ENCODE measurements at places on chromosomes 16 and 17.

DNA sequence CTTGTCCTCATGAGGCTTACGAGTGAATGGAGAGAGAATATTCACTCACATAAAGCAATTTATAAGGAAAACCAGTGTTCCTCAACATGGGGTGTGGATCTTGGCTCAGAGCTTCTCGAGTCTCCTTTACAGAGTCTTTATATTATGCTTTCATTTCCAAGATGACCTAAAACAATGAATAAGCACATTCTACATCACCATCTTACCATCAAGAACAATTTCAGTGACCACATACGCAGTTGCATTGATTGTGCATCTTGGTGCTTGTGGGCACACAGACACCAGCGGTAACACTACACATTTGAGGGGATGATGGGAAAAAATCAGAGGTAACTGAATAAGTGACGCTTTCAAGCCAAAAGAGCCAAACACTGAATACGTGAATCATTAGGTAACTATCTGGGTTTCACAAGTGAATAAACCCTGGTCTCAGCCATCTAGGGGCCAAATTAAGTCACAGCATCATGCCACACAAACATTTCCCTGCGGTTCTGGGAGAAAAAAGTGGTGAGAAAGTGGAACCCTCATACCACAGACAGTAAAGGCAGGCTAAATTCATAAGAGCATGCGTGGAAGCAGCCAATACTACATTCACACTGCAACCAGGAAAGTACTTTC lies 9.4 kb downstream of the CWC25 start:
- DNase-seq: no peak

DNA sequence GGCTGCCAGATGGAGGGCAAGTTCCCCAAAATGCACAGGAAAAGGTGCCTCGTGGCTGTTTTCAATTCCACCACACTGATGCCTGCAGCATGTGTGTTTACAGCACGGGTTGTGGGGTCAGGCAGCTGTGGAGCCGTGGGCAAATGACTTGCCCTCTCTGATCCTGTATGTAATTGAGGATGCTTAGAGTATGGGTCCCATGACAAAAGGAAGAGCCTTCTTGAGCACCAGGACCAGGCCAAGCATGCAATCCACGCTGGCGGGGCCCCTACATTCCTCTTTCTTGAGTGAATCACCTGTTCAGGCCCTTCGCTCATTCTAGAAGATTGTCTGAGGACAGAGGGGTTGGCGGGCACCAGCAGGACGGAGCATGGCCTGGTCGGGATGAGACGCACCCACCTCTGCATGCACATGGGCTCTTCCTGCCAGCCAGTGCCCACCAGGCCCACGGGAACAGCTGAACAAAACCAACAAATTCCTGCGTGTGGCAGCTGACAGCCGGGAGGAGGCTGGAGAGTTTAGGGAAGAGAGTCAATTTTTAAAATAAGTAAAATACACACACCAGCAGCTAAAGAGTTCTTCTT lies 1.4 kb upstream of the CTRB2 start:
- DNase-seq: no peak

- DNase-seq: no peak
Measured at GRCh38 chr17:68737761-68738443, 136.7 kb upstream of the FAM20A start.

DNA sequence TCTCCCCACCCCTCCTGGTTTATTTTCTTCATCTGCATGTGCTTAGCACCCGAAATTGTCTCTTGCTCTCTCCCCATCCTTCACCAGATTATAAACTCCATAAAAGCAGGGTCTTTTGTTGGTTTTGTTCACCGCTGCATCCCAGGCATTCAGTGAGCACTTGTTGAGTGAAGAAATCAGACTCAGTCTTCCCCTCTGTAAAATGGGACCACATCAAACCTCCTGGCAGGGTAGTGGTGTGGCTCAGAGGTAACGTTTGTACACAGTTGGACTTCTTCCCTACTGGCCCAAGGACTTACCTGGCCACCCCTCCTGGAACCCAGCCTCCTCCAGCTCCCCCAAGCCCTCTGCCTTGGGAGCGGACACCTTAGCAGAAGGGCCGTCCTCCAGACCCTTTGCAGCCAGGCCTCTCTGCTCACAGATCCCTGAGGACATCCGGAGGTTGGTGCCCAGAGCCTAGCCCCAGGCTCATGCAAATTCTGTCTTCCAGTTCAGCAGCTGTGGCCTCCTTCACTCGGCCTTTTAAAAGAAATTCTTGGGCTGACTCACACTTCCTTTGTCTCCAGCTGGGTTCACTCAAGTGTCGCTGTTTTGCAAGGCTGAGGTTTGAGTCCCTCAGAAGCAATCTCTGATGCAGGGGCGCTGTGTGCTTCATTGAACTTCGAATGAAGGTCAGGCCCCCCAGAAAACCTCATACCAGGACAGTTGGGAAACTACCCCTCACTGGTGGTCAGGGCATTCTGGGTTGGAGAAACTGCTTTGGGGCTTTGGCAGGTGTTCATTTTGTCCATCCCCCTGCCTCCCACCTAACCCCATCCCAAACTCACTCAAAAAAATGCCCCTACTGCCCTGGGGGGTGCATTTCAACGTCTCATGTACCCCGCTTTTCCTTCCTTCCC lies 16.8 kb upstream of the RMI2 start:
- DNase-seq: no peak

DNA sequence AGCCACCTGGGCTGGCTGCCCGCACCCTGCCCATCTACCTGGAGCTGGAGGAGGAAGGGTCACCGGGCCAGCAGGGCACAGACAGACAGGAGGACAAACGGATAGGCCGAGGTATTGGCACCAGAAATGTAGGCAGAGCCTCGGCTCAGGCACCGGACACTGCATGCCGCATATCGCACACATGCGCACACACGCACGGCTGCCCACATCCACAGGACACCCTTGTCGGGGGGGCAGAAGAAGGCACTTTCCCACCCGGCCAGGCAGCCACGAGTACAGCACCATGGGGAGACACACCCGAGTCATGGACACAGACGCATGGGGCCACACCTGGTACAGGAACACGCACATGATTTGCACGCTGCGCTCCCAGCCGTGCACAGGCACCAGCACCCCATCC lies 14.5 kb downstream of the CASKIN1 start:
- DNase-seq: no peak

DNA sequence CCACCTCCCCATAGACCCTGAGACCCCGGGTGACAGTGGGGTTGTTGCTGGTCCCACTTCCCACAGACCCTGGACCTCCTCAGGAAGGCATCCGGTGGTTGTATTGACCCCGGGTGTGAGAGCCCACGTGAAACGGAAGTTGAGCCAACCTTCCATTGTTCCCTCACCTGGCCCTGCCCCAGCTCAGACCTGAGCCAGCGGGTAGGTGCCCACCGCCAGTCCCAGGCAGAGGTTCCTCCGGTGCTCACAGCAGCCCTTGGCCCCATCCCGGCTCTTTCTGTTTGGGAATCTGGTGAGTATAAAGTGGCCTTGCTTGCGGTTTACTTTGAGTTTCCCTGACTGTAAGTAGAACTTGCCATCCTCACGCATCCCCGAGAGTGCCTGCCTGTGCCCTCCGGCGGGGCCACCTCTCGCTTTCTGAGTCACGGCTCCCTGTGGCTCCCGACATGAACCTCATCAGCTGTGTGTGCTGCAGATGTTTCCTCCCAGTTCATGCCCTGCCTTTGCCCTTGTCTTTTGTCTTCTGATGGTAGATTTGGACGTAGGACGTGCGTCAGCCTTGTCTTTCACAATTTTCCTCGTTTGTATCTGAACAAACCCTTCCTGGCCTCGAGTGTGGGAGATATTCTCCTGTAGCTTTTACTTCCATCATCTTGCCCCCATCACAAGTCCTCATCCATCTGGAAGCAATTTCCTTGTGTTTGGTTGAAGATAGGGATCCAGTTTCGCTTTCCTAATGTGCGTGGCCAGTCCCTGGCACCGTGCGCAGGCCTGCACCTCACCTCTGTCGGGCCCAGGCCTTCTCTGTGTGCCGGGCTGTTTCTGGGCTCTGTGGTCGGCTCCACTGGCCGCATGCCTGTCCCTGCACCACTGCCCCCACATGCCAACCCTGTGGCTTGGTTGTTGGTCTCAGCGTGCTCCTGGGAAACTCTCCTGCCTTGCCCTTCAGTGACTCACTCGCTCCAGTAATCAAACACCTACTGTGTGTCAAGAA lies 76.0 kb downstream of the METRNL start:
- DNase-seq: no peak

- no peak for DNase-seq
Measured at GRCh38 chr17:61551255-61551742, 39.7 kb downstream of the NACA2 start.

GRCh38 chr17:48571826-48572417 lies 6.2 kb downstream of the HOXB4 start:
- no peak for DNase-seq

- no peak for DNase-seq
Measured at GRCh38 chr17:44010966-44011647, 3.7 kb downstream of the TMEM101 start.

DNA sequence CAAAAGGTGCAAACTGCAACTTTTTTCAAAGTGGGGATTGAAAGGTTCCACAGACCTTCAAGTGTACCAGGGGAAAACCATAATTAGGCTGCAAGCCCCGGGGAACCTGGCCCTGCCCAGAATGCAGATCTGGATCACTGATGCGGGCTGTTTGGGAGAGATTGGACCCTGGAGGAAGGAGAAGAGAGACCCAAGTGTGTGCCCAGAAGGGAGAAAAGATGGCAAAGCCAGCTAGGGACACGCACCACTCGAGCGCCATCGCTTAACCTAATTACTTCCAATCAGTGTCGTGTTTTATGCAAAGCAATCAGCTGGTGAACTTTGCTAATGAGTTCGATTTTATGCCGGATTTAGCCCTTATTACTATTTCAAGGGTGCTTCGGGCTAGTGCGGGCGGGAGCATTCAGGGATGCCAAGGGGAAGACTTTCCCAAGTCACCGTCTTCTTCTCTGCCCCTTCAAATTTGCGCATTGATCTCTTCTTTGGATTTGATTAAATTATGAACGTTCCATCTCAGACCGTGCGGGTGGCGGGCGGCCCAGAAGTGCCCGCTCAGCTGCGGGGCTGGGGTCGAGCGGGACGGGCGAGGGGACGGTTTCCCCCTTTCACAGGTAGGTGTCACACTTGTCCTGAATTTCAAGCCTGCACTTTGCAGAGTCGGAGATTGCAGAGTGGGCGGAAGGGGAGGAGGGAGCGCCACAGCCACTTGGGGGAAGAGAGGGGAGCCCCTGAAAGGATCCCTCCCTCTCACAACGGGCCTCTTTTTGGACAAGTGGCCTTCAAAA lies 4.0 kb downstream of the IRX5 start:
- DNase-seq: no peak

DNA sequence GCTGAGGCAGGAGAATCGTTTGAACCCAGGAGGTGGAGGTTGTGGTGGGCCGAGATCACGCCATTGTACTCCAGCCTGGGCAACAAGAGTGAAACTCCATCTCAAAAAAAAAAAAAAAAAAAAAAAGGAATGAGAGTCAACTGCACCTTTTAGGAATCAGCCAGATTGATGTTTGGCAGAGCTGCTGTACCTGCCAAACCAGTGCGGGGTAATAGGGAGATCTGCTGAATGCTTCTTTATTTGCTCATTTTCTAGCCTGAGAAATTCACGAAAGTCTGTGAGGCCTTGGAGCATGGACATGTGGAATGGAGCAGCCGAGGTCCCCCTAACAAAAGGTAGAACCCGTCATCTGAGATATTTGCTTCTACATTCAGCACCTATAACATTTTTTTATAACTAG lies 18.4 kb downstream of the OGFOD1 start:
- no peak for DNase-seq
